Right kidney (tissue), 9 donors: ENCODE measurements at places on chromosomes 7 and 10.

GRCh38 chr7:77690289-77690688 lies 6.0 kb upstream of the RSBN1L start:
- DNase-seq = no peak

GRCh38 chr7:30256349-30256858 lies 28.0 kb upstream of the ZNRF2 start:
- no peak for DNase-seq

DNA sequence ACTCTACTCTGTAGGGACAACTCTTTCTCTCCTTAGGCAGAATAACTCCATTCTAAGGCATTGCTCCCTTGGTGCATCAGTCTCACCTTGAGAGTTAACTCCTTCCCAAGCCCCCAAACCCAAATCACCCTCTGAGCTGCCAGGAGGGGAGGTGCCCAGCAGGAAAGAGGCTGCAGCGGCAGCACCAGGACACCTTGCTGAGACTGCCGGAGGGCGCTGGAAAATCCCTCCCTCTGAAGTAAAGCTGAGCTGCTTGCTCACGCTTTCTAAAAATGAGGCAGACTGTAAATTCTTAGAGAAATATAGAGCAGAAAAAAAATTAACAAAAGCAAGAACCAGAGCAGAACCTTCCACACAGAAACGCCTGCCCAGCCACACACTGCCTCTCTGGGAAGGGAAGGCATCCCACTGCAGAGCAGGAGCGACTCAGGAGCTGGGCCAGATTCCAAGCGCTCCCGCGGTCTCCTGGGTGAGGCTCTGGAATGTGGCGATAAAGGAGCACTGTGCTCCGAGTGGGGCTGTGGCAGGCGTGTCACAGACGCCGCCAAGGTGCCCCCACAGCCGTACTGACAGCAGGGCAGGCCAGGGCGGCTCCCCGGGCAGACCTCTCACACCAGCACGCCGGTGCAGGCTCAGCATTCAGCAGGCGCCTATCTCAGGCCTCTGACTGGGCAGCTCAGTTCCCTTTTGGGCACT lies 202.1 kb downstream of the TNS3 start:
- peak; percentile 57 for DNase-seq

GRCh38 chr7:44348851-44349781 lies 23.7 kb upstream of the CAMK2B start:
- DNase-seq = no peak

DNA sequence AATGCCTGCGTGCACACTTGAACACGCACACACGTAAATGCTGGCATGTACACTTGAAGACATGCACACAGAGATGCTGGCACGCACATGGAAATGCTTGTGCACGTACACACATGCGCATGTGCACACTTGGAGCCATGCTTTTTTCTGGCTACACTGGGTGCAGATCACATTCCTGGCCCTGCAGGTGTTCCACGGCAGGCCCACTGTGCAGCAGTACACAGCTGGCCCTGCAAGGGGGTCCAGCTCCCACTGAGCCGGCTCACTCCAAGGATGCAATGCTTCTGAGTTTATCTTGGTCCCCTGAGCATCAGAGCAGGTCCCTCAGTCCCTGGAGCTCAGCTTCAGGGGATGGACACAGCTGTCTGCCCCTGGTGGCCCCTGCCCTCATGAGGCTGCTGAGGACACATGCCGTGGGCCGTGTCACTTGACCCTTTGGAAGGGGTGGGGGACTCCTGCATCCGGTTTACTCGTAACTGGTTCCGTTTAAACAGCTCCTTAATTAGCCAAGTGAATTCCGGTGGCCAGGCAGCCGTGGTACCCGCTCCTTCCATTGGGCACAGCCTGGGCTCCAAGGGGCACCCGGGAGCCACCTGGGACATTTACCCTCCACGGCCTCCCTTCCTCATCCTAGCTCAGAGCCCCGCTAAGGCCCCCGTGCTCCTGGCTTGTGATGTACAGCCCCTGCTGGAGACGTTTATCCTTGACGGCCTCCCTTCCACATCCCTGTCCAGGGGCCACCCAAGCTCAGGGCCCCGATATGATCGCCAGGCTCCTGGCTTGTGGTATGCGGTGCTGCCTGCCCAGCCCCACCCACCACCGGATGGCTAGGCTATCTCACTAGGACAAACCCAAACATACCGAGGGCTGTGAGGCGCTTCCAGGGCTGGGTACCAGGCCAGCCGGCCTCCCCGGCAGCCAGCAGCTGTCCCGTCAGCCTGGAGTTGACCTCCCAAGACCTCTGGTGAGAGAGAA lies 39.5 kb upstream of the DPYSL4 start:
- no peak for DNase-seq

DNA sequence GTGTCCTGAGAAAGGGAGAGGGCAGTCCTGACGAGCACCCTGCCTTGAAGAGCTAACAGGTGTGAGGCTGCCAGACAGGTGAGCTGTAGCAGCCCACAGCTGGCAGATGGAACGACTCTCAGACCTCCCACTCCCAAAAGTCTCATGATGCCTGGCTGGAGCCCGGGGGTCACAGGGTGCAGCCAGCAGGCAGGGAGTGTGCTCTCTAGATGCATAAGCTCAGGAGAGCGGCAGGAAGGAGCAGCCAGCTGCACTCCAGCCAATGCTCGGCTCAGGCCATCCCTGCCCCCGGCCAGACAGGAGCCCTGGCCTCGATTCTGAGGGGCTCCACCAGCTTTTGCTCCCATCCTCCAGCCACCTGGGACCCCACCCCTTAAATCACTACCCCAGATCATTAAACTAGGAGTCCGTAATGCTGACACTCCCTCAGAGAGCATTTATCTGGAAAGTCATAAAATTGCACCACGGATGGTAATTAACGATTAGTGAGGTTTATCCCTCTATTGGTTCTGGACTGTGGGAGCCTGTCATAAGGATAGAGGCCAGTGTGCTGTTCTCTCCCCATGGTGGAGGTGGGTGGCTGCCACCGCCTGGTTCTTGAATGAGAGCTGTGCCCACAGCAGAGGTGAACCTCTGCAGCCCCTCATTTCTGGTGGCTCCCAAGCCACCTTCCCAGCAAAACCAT lies 63.5 kb upstream of the ZMIZ1 start:
- DNase-seq = peak; percentile 47

DNA sequence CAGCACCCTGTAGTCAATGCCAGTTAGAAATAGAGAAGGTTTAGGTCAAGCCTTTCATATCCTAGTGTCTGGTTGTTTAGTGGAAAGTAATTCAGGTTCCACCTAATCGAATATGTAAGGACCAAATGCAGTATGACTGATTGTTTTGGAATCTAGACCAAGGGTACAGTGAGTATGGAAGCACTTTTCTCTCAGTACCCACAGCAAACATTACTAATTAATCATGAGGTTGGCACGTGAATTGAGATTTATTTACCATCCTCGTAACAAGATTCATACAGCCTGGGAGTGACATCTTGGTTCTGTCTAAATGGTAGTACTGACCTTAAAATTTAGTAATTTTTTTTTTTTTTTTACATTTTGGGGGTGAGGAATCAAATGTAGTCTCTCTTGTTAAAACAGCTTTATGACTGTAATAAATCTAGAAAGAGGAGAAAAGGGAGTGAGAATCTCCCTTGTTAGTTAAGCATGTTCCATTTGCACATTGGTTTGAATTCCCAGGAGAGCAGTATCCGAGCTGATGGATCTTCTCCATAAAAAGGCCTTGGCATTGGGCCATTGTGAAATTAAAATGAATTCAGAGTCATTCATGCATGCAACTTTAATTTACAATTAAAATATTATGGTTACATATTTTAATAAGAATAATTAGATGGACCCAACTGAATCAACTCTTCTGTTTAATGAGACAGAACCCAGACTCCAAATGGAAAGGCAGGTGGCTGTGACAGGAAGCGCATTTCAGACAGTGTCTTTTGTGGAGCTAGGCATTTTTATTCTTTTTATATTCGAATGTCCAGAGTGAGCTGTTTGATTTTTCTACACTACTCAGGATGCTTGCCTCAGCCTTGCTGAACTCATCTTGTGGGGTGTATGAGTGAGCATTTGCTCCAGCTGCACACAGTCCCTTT lies 57.6 kb downstream of the SNX10 start:
- DNase-seq = peak; percentile 22

DNA sequence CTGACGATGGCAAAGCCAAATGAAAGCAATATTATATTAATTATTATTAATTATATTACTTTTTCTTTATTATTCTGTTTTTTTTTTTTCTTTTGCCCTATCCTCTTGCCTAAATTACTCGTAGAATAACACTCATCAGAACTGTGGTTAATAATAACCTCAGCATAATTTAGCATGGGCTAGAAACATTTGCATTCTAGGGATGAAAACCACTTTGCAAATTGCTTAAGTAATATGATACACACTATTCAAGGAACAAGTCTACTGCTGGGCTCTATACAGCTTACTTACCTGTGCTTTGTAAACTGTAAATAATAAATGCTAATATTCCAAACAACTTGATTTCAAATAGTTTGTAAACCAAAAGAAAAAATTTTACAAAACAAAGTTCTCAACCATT lies 375.8 kb downstream of the HGF start:
- DNase-seq = no peak

GRCh38 chr7:115146148-115146547 lies 224.3 kb downstream of the MDFIC start:
- DNase-seq = peak; percentile 4

DNA sequence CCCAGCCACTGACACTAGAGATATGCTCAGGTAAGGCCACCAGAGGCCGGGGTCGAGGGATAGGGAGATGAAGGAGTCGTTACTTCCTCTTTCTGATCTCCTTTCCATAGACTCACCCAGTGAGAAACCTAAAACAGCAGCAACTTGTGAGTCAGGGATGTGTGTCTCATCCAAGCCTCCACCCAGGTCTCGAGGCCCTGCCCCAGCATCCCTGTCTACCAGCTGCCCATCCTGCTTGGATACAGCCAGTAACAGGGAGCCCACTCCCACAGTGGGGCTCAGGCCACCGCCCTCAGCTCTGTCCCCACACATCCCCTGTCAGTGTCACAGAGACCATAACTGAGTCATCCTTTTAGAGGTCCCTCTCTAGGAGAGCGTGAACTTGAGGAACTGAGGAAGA lies 49.6 kb upstream of the CHST15 start:
- no peak for DNase-seq

DNA sequence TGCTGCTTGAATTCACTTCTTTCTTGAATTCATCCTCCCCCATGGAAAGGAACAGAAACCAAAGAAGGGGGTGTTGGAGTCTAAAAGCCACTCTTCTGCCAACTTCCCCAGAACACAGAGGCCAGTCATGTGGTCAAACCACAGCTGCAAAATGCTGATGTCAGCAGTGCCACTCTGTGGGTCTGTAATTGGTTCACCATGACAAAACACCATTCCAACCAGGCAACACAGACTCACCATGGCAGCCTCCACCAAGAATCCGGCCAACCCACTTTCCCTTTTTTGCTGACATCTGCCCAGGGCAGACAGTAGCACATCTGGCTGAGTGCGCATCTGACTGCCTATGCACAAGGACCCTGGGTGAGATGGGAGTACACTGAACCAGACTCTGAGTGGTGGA lies 16.8 kb downstream of the OSBPL3 start:
- no peak for DNase-seq

DNA sequence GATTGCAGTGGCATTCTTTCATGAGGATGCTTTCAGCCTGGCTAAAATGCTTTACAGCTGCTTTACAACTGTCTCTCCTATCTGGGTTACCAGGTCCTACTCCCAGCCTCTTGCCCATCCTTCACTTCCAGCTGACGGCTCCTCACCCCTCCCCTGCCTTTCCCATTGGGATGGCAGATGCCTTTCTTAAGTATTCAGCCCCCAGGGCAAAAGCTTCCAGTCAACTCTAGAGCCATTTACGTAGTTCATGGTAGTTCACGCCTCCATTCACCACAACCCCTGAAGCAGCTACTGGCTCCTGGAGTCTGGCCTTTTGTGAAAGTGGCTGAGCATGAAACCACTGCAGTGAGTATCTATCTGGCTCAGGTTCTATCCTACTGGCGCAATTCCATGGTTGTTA lies 17.2 kb upstream of the BMPER start:
- no peak for DNase-seq

- DNase-seq = no peak
These were observed 120.7 kb downstream of the CXCL12 start for GRCh38 chr10:44264244-44264643.
